ENCODE measurements at places on chromosomes 12 and 14. TPM values are rescaled to one million over a fixed set of nuclear protein-coding genes. Genes with fewer than 3 reads are reported as not detected.

DNA sequence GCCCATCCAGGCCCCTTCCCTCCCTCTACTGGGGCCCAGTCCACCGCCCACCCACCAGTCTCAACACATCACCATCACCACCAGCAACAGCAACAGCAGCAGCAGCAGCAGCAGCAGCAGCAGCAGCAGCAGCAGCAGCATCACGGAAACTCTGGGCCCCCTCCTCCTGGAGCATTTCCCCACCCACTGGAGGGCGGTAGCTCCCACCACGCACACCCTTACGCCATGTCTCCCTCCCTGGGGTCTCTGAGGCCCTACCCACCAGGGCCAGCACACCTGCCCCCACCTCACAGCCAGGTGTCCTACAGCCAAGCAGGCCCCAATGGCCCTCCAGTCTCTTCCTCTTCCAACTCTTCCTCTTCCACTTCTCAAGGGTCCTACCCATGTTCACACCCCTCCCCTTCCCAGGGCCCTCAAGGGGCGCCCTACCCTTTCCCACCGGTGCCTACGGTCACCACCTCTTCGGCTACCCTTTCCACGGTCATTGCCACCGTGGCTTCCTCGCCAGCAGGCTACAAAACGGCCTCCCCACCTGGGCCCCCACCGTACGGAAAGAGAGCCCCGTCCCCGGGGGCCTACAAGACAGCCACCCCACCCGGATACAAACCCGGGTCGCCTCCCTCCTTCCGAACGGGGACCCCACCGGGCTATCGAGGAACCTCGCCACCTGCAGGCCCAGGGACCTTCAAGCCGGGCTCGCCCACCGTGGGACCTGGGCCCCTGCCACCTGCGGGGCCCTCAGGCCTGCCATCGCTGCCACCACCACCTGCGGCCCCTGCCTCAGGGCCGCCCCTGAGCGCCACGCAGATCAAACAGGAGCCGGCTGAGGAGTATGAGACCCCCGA, 6.8 kb upstream of the RNU7-1 start:
- DNase-seq = no peak

DNA sequence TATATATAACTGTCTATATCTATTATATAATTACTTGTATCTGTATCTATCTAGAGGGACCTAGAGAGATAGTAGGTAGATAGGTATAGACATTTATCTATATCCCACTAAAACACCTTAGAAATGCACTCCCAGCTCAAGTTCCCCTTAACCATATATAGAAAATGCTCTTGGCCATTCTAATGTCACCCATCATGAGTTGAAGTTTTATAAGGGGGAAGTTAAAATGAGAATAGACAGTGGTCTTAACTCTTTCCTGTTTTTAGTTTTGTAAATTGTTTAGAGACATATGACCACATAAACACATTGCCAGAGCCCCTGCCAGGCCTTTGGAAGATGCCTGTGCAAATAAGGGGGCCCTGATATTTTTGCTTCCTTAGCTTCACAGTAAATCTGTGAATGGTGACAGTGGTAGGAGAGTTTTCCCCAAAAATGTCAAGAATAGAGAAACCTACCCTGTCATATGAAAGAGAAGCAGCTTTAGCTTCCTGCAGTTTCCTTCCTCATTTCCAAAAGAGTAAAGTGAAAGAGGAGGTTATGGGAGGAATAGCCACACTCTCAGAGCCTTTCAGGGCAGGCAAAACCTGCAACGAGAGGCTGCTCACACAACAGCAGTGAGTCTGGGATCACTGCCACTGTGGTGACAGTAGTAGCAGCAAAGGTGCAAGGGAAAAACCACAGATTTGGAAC, 45.5 kb downstream of the MGST1 start:
- no peak for DNase-seq

GRCh38 chr14:34175574-34175973, 224.7 kb upstream of the EGLN3 start:
- DNase-seq = no peak

Gene GLT8D2
- total RNA-seq = 8.8 TPM

DNA sequence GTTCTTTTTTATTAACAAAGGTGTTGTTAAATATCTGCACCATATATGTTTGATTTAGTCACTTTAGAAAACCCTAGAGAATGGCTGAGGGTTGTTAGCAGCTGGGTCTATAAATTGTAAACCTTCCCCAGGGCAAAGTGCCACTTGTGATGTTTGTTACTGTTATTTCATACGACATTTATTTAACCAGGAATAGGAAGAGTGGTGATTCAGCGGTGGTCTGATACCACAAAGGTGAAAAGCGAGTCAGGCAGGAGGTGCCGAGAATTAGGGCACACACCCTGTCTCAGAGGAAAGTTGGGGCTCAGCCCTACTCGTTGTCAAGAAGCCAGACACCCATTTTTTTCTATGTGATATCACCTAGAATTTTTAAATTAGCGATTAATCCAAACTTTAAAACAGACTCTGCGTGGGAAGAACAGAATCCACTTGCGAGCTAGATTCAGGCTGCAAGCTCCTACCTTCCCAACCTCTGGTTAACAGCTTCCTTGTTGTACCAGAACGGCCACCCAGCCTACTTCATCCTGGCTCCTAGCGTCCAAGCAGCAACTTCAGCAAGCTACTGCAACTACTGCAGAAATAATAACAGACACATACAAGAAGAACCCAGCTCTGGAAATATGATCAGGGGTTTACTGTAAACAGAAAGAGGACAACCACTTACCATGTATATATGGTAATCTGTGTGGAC, 126.7 kb downstream of the TMEM132D start:
- no peak for DNase-seq

DNA sequence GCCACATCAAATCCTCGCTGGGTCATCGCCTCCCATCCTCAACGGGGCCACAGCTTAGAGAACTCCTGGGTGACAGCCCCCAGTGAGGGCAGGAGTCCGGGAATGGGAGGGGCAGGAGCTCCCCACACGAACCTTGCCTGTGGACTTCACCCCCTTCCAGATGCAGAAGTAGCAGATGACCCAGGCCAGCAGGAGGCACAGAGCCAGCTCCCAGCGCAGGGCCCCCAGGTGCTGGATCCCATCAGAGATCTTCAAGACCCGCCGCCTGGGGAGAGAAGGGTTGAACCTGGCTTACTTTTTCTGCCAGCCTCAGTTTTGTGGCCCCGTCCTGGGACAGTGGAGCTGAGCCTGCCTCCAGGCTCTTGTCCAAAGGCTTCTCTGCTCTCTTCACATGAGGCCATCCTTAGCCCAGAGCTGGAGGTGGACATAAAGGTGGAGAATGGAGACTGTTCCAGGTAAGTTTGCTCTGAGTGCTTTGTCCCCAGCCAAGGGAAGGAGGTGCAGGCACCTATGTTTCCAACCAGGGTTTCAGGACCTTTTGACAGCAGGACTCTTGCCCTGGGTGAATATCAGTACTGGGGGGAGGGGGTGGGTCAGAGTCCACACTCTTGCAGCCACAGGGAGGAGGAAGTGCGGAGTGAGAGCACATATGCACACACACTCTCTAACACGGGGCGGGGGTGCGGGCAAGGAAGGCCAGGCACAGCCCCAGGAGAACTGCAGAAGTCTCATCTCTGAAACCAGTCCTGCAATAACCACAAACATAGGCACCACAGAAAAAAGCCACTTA, 23.3 kb upstream of the SLC6A12 start:
- DNase-seq = no peak

Gene ATL1
- 1.1 TPM for total RNA-seq

Gene VRTN
- not detected for total RNA-seq

Gene BDKRB2
- total RNA-seq = 0.76 TPM

GRCh38 chr12:89756194-89756584, 47.6 kb upstream of the ATP2B1 start:
- no peak for DNase-seq

Gene GZMH
- total RNA-seq = 1.2 TPM

GRCh38 chr12:321606-322326, 59.1 kb upstream of the SLC6A13 start:
- DNase-seq = no peak

- no peak for DNase-seq
Measured at GRCh38 chr14:74141703-74142102, 56.9 kb downstream of the LIN52 start.

Gene GLIPR1L2
- total RNA-seq = 1.4 TPM

DNA sequence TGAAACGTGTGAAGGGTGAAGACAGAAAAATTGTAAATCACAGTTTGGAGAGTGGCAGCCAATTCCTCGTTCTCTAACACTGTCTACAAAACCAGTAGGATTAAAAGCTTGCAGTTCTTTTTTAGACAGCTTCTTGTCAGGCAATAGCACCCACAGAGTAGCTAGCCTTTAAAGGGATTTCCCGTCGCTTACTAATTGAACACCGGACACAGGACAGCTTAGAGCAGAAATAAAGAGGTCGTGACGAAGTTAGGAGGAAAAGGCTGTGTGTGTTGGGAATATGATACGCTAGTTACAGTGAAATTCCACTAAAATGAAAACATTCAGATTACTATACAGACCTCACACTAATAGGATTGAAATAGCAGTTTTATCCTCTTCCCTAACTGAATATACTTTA, 149.1 kb upstream of the FLRT2 start:
- DNase-seq = no peak

DNA sequence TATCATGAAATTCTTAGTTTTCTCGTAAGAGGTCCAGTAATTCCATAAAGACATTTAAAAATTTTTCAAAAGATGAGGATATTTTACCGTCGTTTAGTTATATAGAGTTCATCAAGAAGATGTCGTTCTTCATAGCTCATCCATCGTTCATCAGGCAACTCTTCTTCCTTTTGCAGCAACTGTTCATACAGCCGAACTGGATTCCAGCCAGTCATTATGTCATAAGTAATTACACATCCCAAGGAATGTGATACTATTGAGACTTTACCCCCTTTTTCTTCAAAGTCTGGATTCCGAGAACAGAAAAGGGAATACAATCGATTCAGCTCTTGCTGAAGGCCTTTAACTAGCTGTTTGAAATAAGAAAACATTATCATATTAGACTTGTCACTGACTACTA, 90.3 kb downstream of the DDHD1 start:
- no peak for DNase-seq

DNA sequence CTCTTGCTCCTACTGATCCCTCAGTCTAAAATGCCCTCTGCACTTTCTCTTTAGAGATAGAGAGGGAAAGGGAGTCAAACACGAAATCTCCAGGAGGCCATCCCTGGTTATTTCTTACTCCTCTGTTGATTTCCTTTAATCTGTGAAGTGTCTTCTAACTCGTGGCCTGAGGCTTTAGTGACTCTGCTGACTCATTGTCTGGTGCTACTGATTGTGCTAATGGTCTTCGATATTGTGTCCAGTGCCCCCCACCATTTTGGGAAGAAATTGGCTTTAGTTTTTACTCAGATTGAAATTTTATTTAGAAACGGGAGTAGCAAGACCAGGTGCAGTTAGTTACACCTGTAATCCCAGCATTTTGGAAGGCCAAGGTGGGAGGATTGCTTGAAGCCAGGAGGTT, 839 bp downstream of the CLEC9A start:
- no peak for DNase-seq

DNA sequence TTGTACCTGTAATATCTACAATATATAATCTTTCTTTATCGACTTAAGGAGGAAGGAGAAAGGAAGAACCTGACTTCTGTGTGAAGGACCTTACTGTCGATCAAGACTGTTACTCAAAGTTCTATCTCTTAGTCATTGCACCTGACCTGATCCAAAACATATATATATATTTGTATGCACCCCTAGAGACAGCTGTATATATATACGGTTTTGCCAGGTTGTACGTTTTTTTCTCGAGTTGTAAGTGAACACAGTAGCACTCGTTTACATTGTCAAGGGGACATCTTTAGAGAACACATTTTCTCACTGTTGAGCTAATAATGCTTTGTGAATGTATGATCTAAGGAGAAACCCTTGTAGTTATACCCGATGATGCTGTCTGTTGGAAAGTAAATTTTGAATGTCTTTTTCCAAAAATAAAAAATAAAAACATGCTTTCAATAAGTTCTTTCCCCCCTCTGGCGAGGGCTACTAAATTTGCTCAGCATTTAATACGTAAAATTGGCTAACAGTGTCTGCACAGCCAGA, 536 bp upstream of the SLC35E3 start:
- DNase-seq = no peak

DNA sequence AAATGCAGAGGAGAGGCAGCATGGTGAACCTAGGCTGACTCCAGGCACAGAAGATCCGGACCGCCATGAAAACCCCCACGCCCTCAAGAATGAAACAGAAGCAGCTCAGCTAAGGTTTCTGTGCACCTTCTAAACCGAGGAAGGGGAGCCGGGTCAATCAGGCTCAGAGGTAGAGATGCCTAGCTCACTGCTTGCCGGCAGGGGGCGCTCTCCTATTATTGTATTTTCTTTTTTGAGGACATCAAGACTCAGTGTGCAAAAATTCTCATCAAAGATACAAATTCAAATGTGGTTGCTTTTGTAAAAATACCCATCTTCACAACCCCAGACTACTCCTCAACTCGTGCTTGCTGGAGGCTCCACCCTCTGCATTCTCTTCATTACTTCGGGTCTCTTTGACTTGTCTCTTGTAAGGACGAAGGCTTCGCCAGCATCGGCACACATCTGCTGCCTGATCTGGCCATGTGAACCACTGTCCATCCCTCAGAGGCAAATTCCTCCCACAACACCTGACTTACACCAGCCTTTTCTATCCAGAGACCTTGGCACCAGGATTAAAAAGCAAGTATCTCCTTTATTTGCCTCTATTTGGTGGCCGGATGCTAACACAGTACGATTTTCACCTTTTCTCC, 33.4 kb upstream of the RNASE3 start:
- DNase-seq = peak; percentile 85

Gene FOXM1
- 1.2 TPM for total RNA-seq

DNA sequence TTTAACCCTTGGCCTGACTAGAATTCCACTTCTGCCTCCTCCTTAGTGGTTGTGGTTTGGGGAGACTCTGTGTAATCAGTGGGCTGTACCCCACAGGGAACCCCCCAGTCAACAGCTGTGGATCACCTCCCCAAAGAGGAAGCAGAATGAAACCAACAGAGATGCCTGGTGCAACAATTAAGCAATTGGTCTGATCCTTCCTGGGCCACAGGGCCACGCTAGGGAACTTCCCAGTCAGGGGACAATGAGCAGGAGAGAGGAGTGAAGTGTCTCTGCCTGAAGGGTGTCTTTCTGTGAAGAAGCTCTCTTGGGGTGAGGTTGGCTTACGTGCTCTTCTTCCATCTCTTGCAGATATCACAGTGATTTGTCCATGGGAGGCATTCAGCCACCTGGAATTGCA, 8.2 kb downstream of the PDE6H start:
- peak; percentile 70 for DNase-seq
